GM13976 (cell line): ENCODE measurements at places on chromosomes 6 and 20.

- no peak for DNase-seq
These were observed 37.8 kb upstream of the ANKEF1 start for GRCh38 chr20:9996944-9997343.

GRCh38 chr20:34143951-34144350 is 31.9 kb upstream of the EIF2S2 start:
- no peak for DNase-seq

DNA sequence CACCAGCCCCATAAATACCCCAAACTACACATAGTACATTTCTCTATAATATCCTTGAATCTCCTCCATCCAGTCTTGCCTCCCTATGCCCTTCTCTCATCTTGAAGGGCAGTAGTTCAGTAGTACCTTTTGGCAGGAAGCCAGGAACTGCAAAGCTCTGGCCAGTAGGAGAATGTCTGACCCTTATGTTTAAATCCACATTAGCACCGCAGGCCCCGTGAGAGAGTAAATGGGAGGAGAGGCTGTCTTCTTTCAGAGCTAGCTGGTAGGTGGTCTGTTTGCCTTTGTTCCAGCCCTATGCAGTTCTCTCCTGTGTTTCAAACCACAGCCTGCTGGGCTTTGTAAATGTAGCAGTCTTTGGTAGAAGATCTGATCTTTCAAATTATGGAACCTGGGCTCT is 690.7 kb downstream of the DOK5 start:
- no peak for DNase-seq

- no peak for DNase-seq
These were observed 18.5 kb downstream of the POM121L2 start for GRCh38 chr6:27293436-27294098.

- no peak for DNase-seq
These were observed 47.4 kb downstream of the PDE10A start for GRCh38 chr6:165615636-165616035.

DNA sequence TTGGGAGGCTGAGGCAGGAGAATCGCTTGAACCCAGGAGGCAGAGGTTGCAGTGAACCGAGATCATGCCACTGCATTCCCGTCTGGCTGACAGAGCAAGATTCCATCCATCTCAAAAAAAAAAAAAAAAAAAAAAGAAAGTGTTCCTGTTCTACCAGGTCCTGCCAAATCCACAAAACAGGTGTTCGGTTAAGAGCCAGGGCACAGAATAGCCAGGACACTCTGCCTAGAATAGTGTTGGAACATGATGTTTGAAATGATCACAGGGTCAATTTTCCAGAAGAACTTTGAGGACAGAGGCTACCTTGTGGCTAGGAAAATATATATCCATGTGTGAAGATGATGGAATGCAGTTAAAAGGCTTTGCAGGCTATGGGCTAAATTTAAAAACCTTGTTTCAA is 63.6 kb upstream of the TRAF3IP2 start:
- no peak for DNase-seq

GRCh38 chr6:158919865-158920264 is 80.1 kb downstream of the RSPH3 start:
- DNase-seq = no peak

DNA sequence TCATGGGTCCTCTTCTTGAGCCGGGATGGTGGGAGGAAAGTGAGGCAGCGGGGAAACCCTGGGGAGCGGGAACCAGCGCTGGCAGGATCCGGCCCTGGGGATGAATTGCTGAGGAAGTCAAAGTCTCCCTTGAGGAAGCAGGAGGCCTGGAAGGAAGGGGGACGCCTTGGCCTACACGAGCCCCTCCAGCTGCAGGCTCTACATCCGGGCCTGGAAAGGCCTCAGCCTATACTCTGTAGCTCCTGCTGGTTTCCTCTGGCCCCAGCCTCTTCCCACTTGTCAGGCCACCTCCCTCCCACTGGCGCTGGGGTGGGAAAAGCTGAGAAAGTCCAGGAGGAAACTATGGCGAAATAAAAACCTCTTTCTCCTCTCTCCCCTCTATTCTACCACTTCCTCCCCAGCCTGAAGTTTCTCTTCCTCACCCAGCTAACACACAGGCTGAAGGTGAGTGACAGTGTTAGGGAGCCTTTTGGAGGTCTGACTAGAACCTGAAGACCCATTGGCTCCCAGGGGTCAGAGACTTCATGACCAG is 14.9 kb downstream of the TREML2 start:
- no peak for DNase-seq

GRCh38 chr6:79506251-79506650 is 31.0 kb downstream of the LCA5 start:
- no peak for DNase-seq

DNA sequence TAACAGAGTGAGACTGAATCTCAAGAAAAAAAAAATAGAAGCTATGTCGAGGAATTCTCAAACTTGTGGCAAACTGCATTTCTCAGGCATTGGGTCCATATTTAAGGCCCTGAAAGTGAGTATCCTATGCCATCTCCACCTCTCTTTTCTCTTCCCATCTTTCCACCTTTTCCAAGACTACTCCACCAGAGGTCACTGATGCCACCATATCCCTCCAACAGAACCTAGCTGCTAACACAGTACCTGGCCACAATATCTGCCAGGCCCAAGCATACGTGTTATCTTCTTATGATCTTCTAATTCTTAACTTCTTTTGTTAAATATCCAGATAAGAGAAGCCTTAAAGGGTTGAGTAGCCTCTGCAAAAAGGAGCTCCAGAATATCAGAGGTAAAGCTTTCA is 8.2 kb upstream of the ADGRF4 start:
- DNase-seq = no peak
